ENCODE measurements at places on chromosomes 13 and 19.

DNA sequence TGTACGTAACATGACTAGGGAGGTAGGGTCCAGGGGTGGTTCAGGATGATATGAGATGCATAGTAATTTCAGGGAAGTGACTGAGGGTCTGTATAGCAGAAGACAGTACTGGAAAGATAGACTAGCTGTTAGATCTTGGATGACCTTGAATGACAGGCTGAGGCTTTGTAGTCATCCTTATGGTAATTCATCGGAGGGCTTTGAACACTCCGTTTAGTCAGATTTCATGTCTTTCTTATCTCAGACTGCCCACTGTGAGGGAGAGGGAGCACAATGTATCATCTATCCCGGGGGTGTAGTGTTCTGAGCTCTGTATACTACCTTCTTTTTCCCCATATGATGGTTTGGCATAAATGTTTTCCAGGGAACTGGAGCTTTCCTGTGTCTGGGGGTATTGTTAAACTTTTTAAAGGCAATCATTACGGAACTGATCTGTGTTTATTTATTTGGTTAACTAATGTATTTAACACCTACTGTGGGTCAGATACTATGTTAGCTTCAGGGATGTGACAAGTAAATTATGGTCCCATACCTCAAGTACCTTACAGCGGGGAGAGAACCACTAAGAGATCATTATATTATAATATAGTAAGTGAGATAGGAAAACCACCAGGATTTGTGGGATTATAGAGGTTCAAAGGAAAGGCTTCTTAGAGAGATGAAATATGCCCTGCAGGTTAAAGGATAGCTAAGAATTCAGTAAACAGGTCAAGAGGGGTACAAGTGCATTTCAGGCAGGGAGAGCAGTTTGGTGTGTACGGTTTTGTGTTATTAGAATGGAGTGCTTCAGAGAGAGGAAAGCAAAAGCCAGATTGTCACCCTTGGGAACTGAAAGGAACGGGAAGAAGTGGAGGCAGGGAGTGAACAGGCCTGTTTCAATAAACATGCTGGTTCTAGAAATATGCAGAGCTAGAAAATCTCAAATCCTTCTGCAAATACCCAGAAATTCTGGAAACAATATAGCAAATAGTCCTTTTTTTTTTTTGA, 164.8 kb upstream of the KL start:
- no peak for DNase-seq

GRCh38 chr19:38737921-38738737, 6.1 kb downstream of the CAPN12 start:
- no peak for DNase-seq

DNA sequence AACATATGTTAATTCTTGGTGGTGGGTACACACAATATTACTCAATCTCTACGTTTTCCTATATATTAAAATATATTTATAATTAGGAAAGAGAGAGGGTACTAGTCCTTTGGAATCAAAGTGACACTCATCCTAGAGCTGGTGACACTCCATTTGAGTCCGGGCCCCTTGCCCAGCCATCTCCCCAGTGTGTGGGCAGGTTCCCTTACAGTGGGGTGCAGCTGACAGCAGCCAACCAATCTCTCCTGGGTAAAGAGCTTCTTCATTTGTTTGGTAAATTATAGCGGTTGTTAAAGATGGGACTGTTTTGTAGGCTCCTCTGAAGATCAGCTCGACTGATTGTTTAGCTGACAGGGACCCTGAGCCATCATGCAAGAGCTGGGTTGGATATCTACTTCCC, 37.2 kb upstream of the RGCC start:
- no peak for DNase-seq

GRCh38 chr19:50580970-50581634, 12.9 kb upstream of the LRRC4B start:
- no peak for DNase-seq

DNA sequence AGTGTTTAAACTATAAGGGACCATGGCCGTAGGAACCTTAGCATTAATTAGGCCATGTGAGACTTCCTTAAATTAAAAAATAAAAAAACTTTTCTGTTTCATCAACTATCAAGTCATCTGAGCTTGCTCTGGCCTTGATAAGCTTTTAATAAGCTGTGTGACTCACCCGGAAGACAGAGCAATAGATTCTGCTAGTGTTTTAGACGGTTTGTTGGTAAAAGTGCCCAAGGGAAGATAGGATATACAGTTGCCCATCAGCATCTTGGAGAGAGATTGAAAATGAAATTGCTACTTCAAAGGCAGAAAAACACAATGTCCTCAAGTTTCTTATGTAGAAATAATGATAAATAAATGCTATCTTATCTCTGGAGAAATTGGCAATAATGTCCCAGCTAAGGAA, 31.2 kb upstream of the RCBTB2 start:
- DNase-seq = no peak

DNA sequence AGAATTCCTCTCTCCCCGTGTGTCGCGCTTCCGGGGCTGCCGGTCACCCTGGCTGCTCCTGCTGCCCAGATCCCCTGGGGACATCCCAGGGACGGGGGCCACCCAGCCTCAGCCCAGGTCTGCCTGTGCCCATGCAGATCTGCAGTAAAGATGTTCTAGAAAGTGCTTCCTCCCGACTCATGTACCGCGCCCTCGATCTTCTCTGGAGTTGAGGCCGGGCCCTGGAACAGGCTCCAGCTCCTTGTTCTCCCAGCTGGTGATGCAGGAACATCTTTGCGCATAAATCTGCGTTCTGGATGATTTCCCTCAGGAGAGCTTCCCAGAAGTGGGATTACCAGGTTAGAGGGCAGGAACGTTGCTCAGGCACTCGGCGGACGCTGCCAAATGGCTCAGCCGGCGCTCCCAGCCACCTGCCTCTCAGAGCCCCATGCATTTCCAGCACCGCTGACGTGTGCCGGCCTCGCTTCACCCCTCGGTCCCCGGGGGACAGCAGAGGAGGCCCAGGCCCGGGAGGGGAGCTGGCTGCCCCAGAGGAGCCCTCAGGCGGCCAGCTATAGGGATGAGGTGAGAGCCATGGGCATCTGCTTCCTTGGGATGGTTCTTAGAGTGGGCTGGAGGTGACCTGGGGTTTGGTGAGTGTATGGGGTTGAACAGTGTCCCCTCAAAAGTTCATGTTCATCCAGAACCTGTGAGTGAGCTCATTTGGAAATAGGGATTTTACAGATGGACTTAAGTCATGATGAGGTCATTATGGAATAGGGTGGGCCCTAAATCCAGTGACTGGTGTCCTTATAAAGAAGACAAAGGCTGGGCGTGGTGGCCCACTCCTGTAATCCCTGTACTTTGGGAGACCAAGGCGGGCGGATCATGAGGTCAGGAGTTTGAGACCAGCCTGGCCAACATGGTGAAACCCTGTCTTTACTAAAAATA, 42.6 kb downstream of the CRTC1 start:
- no peak for DNase-seq

GRCh38 chr13:75689686-75690085, 53.6 kb downstream of the LMO7 start:
- no peak for DNase-seq

GRCh38 chr13:113365583-113365970, 1.6 kb upstream of the GRTP1 start:
- DNase-seq = no peak

DNA sequence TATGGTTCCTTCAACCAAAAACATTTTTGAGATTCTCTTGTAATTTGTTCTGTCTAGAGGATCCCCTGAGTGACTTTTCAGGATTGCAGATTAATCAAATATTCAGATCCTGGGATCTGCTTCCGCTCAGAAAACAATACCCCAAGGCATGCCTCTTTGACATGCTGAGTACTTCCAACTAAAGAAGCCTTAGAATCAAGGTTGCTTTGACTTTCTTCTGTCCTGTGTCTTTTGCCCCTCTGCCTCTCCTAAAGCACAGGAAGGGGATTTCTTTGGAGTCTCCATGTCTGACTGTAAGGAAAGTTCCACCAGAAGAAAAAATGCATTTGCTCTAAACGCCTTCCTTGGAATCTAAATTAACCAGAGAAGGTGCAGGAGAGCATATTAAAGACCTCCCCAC, 431.5 kb downstream of the FGF14 start:
- no peak for DNase-seq
